ENCODE measurements at places on chromosomes 11 and 22. TPM values are rescaled to one million over a fixed set of nuclear protein-coding genes. Genes with fewer than 3 reads are reported as not detected.

TSSK2 gene
- total RNA-seq, result not detected

PNPLA5 gene
- not detected for total RNA-seq

LRRC74B gene
- not detected for total RNA-seq

MIAT gene
- 0.52 TPM for total RNA-seq

OR52L1 gene
- not detected for total RNA-seq

SCGB1D2 gene
- total RNA-seq, result not detected

OR4S1 gene
- total RNA-seq, result not detected

PLEKHB1 gene
- total RNA-seq, result 1.0 TPM

DRD4 gene
- not detected for total RNA-seq

NFAM1 gene
- total RNA-seq, result 0.52 TPM

KCNK7 gene
- not detected for total RNA-seq

RANBP1 gene
- total RNA-seq, result 85.1 TPM

CRYBB2 gene
- not detected for total RNA-seq

PLEKHA7 gene
- total RNA-seq, result 5.2 TPM

KIAA1671 gene
- total RNA-seq, result 11.5 TPM
